ENCODE measurements at places on chromosomes 12 and 14.
A peak's percentile ranks its signal among the peaks of the same experiment; 100 is the strongest.

- peak; percentile 48 for DNase-seq
These were observed 369.1 kb downstream of the NPAS3 start for GRCh38 chr14:33307691-33308251.

DNA sequence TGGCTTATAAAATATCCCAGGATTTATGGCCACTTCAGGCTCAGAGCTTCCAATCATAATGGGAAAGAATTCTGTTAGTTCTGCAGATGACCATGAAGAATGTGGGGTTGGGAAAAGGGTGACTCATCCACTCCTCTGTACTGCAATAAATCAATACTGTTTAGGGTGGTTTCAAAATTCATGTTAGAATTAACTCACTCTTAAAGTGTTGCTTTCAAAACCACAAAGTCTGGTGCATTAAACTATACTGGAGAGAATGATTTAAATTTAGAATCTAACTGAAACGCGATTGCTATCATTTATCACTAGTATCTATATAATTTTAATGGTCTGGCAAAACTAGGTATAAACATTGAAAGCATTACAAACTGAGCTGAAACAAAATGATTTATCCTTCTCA, 798 bp downstream of the CCDC198 start:
- DNase-seq: peak; percentile 76

- DNase-seq: no peak
These were observed 11.5 kb upstream of the PRKAG1 start for GRCh38 chr12:49030119-49030518.

DNA sequence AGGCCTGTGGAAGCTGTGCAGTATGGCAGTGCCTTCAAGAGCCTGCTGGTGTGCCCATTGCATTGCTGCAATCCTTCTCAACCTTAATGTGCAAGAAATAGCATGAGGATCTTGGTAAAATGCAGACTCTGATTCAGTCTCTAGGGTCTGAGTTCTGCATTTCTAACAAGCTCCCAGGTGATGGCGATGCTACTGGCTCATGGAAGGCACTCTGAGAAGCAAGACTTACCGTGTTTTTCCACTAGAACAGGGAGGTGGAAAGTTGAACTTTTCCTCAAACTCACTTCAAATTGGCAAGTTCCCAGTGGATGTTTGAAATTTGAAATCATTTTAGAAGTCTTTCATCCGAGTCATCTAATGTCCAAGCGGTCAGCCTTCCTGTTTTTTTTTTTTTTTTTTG, 55.5 kb downstream of the MYRFL start:
- DNase-seq: peak; percentile 20

DNA sequence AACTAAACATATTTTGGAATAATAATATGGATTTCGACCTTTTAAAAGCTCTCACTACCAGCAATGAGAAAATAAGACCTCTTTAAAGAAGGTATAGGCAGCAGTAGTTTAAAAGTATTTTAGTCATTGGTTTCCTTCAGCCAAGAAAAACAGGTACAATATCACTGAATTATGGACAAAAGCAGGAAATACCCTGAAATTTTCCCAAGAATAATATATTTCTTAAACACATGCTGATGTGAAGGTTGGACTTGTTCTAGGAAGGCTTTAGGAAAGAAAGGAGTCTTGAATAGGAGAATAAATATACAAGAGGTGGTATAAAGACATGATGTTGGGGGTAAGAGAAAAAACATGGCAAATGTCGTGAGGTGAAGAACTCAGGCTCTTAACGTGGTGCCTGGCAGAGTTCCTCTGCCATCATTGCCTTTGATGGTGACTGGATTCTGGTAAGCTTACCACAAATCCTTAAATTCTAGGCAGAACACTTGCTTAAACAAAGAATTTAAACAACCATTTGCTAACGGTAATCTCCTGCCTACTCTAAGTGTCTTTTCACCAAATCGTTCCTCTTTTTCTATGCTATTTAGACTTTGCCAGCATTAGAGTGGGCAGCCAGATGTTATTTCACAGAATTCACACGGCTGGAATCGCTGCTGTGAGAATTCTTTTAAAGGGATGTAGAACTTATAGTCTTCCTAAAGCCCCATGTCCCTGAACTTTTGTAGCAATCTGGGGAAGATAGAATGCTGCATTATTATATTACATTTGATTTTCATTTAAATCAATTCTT, 11.9 kb upstream of the NUDT4 start:
- no peak for DNase-seq

DNA sequence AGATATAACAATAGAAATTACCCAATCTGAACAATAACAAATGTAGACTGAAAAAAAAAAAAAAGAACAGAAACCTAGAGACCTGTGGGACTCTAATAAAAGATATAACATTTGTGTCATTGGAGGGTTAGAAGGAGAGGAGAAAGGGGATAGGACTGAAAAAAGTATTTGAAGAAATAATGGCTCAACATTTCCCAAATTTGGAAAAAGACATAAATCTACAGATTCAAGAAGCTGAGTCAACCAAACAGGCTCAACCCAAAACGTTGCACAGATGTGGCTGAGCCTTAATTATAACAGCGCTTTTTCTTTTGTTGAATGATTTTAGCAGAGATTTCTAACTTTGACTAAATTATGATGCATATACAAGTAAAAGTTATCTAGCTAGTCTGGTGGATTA, 131.3 kb downstream of the TMTC3 start:
- no peak for DNase-seq

- no peak for DNase-seq
These were observed 36.8 kb upstream of the NINJ2 start for GRCh38 chr12:700016-700415.

GRCh38 chr12:91811481-91812287, 334.0 kb downstream of the BTG1 start:
- peak; percentile 63 for DNase-seq

- peak; percentile 79 for DNase-seq
These were observed 32.0 kb downstream of the RTL1 start for GRCh38 chr14:100871234-100872186.

DNA sequence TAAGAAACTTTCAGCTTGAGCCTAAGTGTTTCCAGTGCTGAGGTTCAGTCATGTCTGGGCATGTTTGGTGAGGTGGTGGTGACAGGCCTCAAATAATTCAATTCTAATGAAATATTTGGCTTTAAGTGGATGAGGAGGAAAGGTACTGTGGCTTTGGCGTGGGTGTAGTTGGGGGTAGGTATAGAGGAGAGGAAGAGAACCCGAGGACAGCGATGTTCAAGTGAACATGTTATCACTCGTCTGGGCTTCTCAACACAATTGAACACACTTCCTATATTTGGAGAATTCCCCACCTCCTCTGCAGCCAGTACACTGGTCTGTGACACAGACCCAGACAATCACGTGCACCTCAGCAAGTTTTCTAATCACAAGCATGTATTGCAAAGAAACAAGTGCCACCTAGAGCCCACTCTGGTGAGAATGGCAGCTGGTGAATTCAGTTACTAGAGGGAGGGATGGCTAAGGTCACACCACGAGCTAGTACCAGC, 53.0 kb downstream of the IFNG-AS1 start:
- DNase-seq: peak; percentile 7

- DNase-seq: peak; percentile 65
These were observed 117.1 kb downstream of the SLC25A47 start for GRCh38 chr14:100440207-100440631.

- DNase-seq: no peak
These were observed 107.1 kb downstream of the LIN7A start for GRCh38 chr12:80830533-80831088.

DNA sequence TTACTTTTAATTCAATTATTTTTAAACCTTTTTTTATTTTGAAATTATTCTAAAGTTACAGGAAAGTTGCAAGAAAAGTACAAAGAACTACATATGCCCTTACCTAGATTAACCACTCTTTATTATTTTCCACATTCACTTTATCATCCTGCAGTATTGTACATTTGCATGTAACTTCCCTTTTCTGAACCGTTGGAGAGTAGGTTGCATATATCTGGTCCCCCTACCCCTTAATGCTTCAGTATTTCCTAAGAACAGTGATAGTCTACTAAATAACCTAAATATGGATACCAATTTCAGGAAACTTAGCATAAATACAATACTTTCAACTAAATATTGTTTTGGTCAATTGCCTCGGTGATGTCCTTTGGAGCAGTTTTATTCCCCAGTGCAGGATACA, 15.0 kb downstream of the G2E3 start:
- no peak for DNase-seq

DNA sequence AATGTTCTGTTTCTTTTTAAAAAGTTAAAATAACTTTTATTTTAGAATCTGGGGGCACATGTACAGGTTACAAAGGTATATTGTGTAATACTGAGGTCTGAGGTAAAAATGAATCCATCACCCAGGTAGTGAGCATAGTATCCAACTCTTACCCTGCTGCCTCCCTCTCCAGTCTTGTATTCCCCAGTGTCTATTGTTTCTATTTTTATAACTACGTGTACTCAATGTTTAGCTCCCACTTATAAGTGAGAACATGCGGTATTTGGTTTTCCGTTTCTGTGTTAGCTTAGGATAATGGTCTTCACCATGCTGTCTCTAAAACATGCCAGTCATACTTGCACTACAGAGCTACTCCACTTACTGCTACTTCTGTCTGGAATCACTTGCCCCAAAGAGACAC, 8.4 kb downstream of the FBXO33 start:
- DNase-seq: no peak

- DNase-seq: no peak
These were observed 605.5 kb downstream of the BCL11B start for GRCh38 chr14:98666545-98666944.

- peak; percentile 62 for DNase-seq
These were observed 55.0 kb upstream of the NELL2 start for GRCh38 chr12:44930972-44931600.

- DNase-seq: peak; percentile 37
These were observed 57.6 kb downstream of the MDM2 start for GRCh38 chr12:68865399-68866164.

- DNase-seq: no peak
These were observed 1189.5 kb upstream of the TMEM132C start for GRCh38 chr12:127077262-127078045.

DNA sequence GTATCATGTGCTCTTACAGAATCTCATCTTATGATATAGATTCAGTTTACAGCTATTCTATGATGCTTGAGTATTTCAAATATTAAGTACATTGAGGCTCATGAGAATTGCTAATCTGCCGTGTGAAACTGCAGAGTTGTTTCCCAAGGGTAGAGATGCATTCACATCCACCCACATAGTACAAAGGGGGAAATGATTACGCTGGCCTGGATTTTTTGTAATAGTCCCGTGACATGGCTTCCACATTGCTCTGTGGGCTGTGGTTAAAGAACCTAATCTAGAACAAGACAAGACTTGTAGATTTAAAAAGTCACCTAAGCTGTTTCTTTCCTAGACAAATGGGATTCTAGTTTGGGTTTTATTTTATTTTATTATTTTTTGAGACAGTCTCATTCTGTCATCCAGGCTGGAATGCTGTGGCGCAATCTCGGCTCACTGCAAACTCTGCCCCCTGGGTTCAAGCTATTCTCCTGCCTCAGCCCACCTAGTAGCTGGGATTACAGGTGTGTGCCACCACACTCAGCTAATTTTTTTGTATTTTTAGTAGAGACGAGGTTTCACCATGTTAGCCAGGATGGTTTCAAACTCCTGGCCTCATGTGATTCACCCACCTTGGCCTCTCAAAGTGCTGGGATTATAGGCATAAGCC, 13.0 kb upstream of the RIOX1 start:
- no peak for DNase-seq

DNA sequence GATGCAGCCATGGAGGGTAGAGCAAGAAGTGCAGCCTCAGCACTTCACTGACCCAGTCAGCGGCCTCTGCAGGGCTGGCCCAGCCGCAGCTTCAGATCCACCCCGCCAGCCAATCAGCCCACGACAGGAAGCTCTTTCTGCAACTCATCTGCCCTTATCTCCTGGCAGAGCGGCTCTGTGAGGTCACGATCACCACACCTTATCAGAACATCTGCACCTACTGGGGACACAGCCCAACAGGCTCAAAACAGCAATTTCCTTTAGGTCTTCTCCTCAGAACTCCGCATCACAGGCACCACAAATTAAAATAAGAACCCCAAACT, 287.3 kb downstream of the BCL11B start:
- no peak for DNase-seq

GRCh38 chr14:68639000-68639757, 153.7 kb downstream of the ZFP36L1 start:
- no peak for DNase-seq

GRCh38 chr14:20970647-20970982, 15.3 kb downstream of the RNASE2 start:
- no peak for DNase-seq

DNA sequence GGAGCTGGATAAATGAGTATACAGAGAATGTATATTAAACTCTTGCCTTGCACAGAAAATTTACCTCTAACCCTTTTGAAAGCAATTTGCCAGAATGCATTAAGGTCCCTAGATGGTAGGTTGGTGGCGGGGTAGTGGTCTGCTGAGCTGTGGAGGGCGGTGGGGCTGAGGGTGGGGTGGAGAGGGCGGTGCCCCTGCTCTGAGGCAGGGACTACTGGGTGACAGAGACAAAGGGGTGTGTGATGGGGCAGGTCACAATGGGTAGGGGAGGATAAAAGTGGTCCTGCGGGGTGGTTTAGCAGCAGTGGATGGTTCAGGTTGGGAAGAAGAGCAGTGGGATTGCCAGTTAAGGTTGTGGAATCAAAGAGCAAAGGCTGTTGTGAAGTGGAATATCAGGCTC, at the start of gene GARIN6:
TSS of gene GARIN6 (plus strand) at position 301 of the 400 bp plus-strand sequence. CDS start 422 bp downstream, outside the sequence.
- DNase-seq: no peak

GRCh38 chr14:23286902-23287479, 1.1 kb upstream of the HOMEZ start:
- no peak for DNase-seq

- no peak for DNase-seq
These were observed 102.3 kb upstream of the DIO3 start for GRCh38 chr14:101458741-101459550.

DNA sequence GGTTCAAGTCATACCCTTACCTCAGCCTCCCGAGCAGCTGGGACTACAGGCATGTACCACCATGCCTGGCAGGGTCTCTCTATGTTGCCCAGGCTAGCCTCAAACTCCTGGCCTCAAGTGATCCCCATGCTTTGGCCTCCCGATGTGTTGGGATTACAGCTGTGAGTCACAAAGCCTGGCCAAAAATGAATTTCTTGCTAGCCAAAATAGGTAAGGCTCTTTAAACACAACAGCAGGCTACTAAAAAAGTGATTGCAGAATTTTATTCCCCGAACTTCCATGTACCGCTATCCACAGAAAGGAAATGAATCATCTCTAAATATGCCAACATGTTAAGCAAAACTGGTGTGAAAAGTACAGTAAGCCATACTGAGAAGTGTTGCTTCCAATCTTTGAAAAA, 50.6 kb downstream of the WDHD1 start:
- DNase-seq: peak; percentile 81
